ENCODE measurements at places on chromosomes 7 and 10.

DNA sequence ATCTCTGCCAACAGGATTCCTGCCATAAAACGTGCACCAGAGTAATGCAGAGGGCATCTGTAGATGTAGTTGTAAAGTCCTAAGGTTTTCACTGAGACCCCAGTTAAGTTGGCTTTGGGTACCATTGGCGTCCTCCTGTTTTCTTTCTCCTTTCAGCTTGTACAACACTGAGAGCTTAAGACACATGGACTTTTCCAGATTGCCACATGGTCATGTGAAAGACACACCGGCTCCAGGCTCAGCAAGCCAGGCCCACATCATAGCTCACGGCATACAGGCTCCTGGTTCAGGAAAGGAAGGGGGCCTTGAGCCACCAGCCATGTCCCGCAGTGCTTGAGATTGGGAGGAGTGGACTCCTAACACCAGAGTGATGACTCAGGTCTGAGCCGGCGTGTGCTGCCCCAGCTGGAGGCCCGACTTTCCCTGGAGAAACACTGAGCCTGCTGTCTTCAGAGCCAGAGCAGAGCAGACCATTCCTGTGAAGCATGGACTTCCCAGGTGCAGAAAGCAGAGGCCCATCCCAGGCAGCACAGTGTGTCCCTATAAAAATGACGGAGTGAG lies 252.7 kb downstream of the PRPF18 start:
- no peak for DNase-seq

DNA sequence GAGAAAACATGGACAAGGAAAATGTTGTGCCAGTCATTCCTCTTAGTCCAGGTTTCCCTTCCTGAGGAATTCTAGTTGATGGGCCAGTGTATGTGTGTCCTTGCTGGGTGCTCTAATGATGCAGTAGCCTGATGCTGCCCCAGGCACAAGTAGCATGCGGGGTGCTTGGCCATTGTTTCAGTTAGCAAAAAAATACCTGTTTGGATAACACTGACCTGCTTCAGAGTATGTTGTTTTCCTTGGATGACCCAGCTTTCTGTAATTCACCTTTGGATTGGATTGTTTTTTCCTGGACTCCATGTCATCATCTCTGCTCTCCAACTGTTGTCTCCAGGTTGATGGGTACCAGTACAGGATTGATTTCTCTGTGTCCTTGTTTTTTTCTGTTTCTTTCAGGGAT lies 169.2 kb downstream of the SND1 start:
- no peak for DNase-seq

- no peak for DNase-seq
Measured at GRCh38 chr10:2262333-2262732, 525.0 kb upstream of the ADARB2 start.

- peak; percentile 42 for DNase-seq
Measured at GRCh38 chr10:101066146-101066895, 4.5 kb downstream of the KAZALD1 start.

GRCh38 chr10:59668096-59668495 lies 41.6 kb downstream of the SLC16A9 start:
- DNase-seq: no peak

GRCh38 chr10:117761695-117762094 lies 219.1 kb downstream of the EMX2 start:
- DNase-seq: no peak

DNA sequence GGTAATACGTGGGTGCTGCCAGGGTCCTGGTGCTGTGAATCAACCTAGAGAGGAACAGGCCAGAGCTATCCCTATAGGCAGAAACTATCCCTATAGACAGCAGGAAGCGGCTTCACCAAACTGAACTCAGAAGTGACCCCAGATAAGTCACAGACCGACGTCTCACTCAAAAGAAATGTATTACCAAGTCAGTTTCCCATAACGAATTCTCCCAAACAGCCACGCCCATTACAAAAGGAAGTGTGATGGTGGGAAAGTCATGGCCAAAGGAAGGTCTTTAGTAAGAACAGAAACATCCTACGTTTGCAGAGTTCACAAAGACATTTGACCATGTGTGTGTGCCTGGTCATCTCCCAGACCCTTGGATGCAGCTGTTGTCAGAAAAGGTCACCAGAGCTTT lies 470.8 kb upstream of the ADARB2 start:
- DNase-seq: no peak

GRCh38 chr10:51106311-51106945 lies 32.1 kb downstream of the PRKG1 start:
- no peak for DNase-seq

- no peak for DNase-seq
Measured at GRCh38 chr7:89775459-89775858, 378.8 kb upstream of the STEAP1 start.

DNA sequence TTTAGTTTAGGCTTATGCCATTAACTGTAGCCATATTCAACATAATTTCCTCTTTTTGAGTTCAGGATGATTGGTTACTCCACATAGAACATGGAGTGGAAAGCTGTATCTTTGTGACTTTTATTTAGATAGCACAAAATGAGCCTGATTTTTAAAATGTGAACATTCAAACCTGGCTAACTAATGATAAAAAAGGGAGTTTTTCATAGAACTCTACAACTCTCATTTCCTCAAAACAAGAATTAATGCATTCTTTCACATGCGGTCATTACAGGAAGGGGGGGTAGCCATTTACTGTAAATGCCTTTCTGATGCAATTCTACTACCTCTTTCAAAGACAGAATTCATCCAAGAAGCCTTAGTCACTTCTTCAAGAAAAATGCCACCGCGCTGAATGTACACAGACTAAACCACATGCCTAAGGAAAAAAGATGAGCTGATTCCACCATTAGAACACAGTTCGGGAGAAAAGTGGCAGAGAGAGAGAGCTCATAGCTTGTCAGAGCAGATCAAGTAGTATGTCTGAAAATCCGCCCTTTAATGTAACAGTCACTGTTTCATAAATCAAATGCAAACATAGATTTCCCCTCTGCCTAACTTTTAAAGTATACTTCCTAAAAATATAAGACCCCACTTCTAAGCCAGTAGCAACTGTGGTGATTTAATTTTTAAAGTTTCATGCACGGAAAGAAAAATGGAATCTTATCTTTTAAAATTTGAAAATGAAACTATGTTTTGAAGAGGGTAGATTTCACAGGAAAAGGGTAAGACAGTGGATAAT lies 226.4 kb upstream of the KLF14 start:
- DNase-seq: peak; percentile 57

DNA sequence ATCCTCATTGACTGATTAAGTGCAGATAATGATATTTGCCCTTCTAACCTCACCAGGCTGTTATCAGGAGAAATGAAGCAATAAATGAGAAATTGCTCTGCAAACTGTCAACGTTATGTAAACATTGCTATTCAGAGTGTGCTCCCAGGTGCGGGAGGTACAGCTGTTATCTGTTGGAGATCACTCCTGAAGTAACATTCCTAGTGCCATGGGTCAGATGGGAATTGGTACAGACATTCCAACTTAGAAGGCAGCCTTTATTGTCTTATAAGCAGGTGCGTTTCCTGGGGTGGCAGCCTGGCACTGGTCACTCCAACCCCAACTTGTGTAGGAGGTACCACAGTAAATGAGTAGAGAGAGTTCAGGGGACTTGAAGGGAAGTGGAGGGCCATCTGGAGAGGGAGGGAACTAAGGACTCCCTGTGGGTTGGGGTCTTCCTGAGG lies 36.8 kb downstream of the HK1 start:
- DNase-seq: no peak

- DNase-seq: no peak
Measured at GRCh38 chr7:112365551-112365950, 84.7 kb upstream of the IFRD1 start.

DNA sequence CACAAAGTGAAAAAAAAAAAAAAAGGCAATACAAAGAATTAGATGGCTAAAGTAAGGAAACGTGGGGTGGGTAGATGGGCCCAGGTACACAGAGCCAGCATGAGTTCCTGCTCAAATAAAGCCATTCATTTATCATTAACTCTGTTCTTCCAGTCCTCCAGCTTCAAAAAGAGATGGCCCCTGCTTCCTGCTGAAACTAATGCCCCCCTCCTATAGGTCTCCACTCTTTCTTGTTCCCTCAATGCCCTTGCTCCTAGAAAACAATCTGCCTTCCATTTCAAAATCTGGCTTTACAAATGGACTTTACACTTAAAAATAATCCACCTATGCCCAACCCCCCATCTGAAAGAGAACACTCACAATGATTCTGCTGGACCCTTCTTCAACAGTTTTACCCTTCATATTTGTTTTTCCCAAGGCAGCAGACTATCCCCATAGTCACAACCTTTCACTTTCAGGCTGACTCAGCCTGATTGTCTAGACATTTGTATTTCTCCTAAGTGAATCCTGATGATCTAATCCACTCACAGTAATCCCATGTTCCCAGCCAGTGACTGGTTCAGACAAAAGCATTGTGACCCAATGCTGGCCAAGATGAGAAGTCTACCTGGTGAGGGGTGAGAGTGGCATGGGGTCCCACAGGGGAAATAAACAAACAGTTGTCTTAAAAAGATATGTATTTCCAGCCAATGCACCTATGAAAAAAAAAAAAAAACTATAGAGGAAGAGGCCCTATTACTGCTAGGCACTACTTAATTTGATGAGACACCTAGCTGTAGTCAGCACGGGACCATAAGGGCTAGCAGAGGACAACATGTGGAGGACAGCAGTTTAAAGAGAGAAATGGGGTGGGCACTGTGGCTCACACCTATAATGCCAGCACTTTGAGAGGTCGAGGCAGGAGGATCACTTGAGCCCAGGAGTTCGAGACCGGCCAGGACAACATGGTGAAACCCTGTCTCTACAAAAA lies 74.6 kb upstream of the GRID1 start:
- DNase-seq: no peak

DNA sequence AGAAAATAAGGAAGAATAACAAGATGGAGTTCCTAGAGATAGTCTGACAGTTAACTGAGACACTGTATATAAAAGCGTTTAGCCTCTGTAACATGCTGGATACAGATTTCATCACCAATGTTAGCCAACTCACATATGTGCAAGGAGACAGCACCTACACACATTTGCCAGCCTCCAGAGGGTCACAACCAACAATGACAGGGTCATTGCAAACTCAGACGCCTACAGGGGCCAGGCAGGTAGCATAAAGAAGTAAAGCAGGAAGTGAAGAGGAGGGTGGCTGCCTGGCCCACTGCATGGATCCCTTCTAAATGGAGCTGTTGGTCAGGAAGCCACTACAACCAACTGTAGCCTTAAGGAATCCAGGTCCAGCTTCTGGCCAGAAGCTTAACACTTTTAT lies 50.4 kb downstream of the NRAP start:
- DNase-seq: no peak

DNA sequence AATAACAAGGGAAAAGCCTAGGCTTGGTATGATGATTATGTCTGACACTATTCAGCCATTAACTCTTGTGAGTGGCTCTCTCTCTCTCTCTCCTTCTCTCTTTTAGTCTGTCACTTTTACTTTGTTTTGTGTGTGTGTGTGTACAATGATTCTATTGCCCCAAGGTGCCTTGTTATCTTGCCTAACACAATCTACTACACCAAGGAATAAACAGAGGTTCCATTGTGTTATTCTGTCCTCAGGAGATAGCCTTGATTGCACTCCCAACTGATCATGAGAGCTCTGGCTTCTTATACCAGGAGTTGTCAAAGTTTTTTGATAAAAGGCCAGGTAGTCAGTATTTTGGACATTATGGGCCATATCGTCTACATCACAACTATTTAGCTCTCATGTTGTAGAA lies 123.4 kb upstream of the CALCR start:
- no peak for DNase-seq

DNA sequence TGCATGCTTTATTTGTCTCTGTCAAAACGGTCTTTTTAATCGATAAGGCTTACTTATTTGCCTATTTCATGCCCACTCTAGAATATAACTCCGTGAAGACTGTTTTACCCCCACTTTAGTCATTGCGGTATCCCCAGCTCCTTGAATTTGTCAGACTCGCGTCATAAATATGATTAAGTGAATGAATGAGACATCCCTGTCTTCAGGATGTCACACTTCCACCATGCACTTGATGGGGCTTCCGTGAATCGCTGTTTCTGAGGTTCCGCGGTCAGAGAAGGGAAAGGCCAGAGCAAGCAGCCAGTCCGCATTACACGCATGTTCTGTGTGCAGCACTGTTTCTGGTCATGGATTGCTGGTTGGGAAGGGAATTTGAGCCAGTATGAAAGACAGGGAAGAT lies 138.8 kb downstream of the CELF2 start:
- no peak for DNase-seq

- no peak for DNase-seq
Measured at GRCh38 chr7:155811895-155812761, at the start of gene SHH. Gene SHH (minus strand): TSS chr7:155812463. CDS start chr7:155812122, 341 bp downstream.

DNA sequence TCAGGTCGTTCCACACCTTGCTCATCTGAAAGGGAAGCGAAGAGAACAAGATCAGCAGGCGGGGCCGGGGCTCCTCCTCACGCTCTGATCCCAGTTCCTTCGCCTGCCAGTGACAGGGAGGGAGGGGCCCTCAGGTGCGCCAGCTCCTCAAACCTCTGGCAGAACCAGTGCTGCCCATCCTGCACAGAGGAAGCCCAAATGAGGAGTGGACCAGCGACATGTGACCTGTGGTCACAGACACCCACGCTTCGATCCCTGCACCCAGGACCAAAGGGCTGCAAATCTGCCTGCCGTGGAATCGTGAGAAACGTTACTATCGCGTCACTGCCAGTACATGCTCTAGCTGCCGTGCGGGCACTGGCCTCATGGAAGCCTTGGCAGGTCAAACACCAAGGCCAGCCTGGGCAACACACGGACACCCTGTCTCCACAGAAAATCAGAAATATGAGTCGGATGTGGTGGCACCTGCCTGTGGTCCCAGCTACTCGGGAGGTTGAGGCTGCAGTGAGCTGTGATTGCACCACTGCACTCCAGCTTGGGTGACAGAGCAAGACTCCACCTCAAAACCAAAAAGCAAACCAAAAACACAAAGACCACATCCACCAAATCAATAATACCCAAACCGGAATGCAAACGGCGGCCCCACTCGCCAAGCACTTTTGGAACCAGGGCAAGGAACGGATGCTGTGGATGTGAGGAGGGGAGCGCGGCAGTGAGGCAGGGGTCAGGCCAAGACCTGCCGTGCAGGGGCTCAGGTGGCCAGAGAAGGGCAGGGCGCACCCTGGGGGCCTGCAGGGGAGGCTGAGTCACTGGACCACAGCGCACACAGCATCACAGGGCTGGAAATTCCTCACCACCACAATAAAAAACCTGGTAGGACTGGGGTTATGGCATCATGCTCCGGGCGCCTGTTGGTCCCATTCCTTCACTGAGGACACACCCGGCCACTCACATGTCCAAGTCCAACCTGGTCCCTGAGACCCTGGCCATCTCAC lies 13.4 kb downstream of the NUDT1 start:
- DNase-seq: no peak

- DNase-seq: no peak
Measured at GRCh38 chr7:50262446-50262845, 42.1 kb upstream of the IKZF1 start.

- DNase-seq: no peak
Measured at GRCh38 chr10:44756216-44756615, 154.9 kb upstream of the TMEM72 start.

GRCh38 chr7:50315739-50316671 lies 11.5 kb downstream of the IKZF1 start:
- peak; percentile 20 for DNase-seq

- no peak for DNase-seq
Measured at GRCh38 chr10:126663880-126664279, 6.6 kb downstream of the C10orf90 start.

- DNase-seq: no peak
Measured at GRCh38 chr7:44693641-44694313, 54.9 kb upstream of the ZMIZ2 start.

GRCh38 chr7:75813781-75814236 lies at the start of gene CCL24:
Gene CCL24 (minus strand): TSS chr7:75813806. CDS start chr7:75813715, 91 bp downstream.
- no peak for DNase-seq

GRCh38 chr7:77651575-77652162 lies 44.6 kb upstream of the RSBN1L start:
- DNase-seq: peak; percentile 10

- DNase-seq: no peak
Measured at GRCh38 chr10:102758240-102758932, 14.6 kb downstream of the WBP1L start.
